Glutamatergic neuron (in vitro differentiated cells): ENCODE measurements at places on chromosomes 7 and 10. TPM values are rescaled to one million over a fixed set of nuclear protein-coding genes. Genes with fewer than 3 reads are reported as not detected.

DNA sequence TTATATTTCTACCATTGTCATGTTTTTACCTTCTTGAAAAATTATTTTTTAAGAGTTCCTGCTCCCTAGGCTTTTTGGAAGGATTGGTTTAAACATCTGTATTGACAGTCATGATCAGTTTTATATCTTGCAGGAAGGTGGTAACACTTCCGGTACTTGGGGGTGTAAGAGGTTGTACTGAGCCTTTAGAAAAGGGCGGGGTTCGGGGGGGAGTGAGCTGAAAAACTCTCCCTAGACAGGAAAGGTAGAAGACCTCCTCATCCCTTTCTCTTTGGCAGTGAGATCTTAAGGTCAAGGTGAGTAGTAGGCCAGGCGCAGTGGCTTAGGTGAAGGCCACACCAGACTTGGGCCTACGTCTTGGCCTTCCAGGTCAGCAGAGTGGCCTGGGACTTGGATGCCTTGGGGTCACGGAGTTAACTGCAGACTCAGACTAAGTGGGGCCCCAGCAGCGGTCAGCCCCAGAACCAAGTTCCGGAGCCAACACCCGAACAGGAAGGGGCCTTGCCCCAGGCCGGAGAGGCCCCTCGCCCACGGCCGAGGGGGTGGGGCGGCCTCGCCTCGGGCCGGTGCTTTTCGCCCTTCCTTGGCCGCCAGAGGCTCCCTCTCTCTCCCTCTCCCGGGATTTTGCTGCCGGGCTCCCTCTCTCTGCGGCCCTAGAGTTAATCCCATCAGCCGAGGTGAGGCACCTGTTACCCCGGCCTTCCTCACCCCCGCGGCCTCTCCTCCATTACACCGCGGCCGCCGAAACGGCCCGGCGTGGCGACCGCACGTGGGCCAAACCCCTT lies at the start of gene PPP1R9A:
Gene PPP1R9A, plus strand, starts transcription at position 569 of the 785 bp plus-strand sequence. CDS start 2,520 bp downstream, outside the sequence.
- H3K36me3 ChIP-seq: no peaks in the 10 kb centered on the region
- DNase-seq: no peak
- peak within 1 kb of the TSS; percentile 88 for H3K4me3 ChIP-seq
- H3K4me1 ChIP-seq: no peaks in the 10 kb centered on the region

- H3K36me3 ChIP-seq: no peaks in the 10 kb centered on the region
- peaks cover 14% of the 10 kb centered on the region for H3K4me1 ChIP-seq
- no peak overlapping the region for H3K27ac ChIP-seq
- H3K27me3 ChIP-seq: no peaks in the 10 kb centered on the region
- H3K4me3 ChIP-seq: no peak overlapping the region
- no peak for DNase-seq
Measured at GRCh38 chr10:75350791-75351190, 50.8 kb downstream of the ZNF503 start.

DNA sequence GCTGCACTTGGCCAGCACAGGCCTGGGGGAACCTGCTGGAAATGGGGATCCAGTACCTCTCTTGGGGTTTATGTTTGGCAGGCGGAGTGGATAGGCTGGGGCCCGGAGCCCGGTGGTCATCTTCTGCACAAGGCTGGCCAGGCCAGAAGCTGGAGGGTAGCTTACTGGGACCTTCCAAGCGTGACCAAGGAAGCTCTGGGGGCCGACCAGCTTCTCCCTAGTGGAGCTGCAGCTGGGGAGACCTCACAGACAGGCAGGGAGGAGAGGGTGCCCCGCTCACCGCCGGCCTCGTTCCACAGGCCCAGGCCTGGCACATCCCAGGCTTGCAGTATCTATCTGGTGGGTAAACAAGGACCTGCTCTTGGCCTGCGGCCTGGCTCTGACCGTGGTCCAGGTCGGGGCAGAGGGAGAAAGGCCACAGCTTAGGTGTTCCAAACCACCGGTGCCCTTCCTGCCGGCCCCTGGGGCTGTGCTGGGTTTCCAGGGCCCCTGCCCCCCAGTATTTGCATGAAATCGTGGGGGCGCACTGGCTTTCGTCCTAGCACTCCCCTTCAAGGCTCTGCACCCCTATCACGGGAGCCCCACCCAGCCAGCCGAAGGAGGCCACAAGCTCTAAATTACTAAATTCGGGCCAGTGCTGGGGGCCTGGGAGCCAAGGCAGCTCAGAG lies 1.5 kb upstream of the ELFN1 start:
- peaks cover 2% of the 10 kb centered on the region for H3K27me3 ChIP-seq
- H3K4me1 ChIP-seq: peaks cover 5% of the 10 kb centered on the region
- H3K4me3 ChIP-seq: peak overlapping the region; percentile 65
- no peaks in the 10 kb centered on the region for H3K36me3 ChIP-seq
- DNase-seq: no peak

- H3K4me1 ChIP-seq: peaks cover 9% of the 10 kb centered on the region
- H3K36me3 ChIP-seq: no peaks in the 10 kb centered on the region
- DNase-seq: no peak
- peak overlapping the region; percentile 95 for H3K27ac ChIP-seq
- H3K4me3 ChIP-seq: peak overlapping the region; percentile 91
- no peaks in the 10 kb centered on the region for H3K27me3 ChIP-seq
Measured at GRCh38 chr7:87060288-87060537, 759 bp upstream of the ELAPOR2 start.

HELLS gene
- total RNA-seq: 26.4 TPM

- H3K36me3 ChIP-seq: no peaks in the 10 kb centered on the region
- peaks cover 10% of the 10 kb centered on the region for H3K27me3 ChIP-seq
- DNase-seq: no peak
Measured at GRCh38 chr10:70559861-70560260, 42.7 kb downstream of the PRF1 start.

- no peak overlapping the region for H3K27ac ChIP-seq
- no peak for DNase-seq
- H3K36me3 ChIP-seq: no peaks in the 10 kb centered on the region
- peak overlapping the region; percentile 1 for H3K4me3 ChIP-seq
Measured at GRCh38 chr7:20790375-20790774, 3.7 kb upstream of the SP8 start.

DNA sequence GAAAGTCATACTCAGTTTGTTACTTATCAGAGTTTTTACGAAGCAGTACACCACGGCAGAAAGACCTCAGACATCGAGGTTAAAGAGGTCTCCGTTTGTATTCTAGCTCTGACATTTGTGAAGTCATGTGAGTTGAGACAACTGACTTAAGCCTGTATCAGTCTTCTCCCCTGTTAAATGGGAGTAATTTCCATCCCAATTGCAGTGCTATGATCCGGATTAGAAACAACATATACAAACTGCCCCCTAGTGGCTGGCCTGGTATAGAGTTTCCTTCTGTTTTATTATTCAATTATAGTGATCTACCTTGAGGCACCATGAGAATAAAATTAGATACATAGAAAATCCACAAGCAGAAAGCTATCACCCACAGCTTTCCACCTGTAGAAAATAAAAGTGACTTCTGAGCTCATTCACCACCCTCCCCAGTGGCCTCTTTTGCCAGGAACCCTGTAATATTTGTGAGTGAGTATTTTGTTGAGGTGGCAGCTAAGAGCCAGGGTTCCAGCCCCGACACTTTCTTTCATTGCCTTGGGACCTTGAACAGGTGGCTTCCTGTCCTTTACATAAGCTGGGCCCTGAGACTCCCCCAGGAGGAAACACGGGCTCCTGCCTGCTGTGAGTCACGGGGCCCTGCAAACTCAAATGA lies 607.2 kb upstream of the MGMT start:
- no peak overlapping the region for H3K4me3 ChIP-seq
- no peak overlapping the region for H3K27ac ChIP-seq
- peaks cover 1% of the 10 kb centered on the region for H3K27me3 ChIP-seq
- DNase-seq: no peak
- H3K36me3 ChIP-seq: no peaks in the 10 kb centered on the region

DNA sequence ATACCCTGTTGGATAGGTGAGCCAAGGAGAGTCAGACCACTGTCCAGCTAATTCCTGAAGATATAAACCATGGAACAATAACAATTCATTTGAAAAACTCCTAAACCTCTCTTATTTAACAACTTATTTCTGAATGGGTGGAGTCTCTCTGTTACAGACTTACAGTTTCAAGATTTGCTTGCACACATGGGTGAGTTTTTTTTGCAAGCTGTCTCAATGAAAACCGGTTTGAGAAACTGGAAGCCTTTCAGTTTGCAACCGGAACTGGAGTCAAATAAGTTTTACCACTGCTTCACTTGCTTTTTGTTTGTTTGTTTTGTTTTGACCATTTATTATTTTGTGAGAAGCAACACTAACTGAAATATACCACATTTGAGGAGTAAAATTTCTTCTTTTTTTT lies 243.8 kb downstream of the MTERF1 start:
- no peaks in the 10 kb centered on the region for H3K27me3 ChIP-seq
- no peaks in the 10 kb centered on the region for H3K36me3 ChIP-seq
- peaks cover 27% of the 10 kb centered on the region for H3K4me1 ChIP-seq
- DNase-seq: no peak

GIMAP5 gene
- not detected for total RNA-seq

PAPOLB gene
- 1.2 TPM for total RNA-seq

GRCh38 chr7:46391231-46392201 lies 470.4 kb upstream of the IGFBP3 start:
- no peaks in the 10 kb centered on the region for H3K4me1 ChIP-seq
- H3K36me3 ChIP-seq: no peaks in the 10 kb centered on the region
- H3K27ac ChIP-seq: no peak overlapping the region
- H3K27me3 ChIP-seq: no peaks in the 10 kb centered on the region

DNA sequence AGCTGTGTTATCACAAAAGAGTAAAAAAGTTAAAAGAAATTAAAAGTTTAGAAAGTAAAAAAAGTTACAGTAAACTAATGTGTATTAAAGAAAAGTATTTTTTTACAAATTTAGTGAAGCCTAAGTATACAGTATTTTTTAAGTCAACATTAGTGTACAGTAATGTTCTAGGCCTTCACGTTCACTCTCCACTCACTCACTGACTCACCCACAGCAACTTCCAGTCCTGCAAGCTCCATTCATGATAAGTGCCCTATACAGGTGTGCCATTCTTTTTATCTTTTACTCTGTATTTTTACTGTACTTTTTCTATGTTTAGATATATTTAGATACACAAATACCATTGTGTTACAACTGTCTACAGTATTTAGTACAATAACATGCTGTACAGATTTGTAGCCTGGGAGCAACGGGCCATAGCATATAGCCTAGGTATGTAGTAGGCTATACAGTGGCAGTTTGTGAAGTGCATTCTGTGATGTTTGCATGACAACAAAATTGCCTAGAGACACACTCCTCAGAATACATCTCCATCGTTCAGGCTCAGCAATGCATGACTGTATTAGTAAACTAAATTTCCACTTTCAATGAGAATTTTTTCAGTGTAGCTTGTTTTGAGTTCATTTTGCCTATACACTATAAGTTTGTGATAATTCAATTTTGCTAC lies 539.9 kb upstream of the C7orf33 start:
- H3K4me1 ChIP-seq: no peaks in the 10 kb centered on the region
- no peaks in the 10 kb centered on the region for H3K27me3 ChIP-seq
- no peak overlapping the region for H3K27ac ChIP-seq

ITPRID1 gene
- not detected for total RNA-seq

- peak overlapping the region; percentile 96 for H3K27ac ChIP-seq
- peaks cover 24% of the 10 kb centered on the region for H3K4me1 ChIP-seq
- peak overlapping the region; percentile 91 for H3K4me3 ChIP-seq
- DNase-seq: no peak
Measured at GRCh38 chr10:21529032-21529910, 3.8 kb upstream of the SKIDA1 start.

HHEX gene
- total RNA-seq: not detected

GRCh38 chr7:82444220-82444909 lies 788 bp upstream of the CACNA2D1 start:
- H3K27me3 ChIP-seq: peaks cover 21% of the 10 kb centered on the region
- H3K4me3 ChIP-seq: peak overlapping the region; percentile 93
- H3K27ac ChIP-seq: peak overlapping the region; percentile 86
- DNase-seq: peak; percentile 25
- peaks cover 19% of the 10 kb centered on the region for H3K4me1 ChIP-seq

LRRD1 gene
- 0.15 TPM for total RNA-seq

DNA sequence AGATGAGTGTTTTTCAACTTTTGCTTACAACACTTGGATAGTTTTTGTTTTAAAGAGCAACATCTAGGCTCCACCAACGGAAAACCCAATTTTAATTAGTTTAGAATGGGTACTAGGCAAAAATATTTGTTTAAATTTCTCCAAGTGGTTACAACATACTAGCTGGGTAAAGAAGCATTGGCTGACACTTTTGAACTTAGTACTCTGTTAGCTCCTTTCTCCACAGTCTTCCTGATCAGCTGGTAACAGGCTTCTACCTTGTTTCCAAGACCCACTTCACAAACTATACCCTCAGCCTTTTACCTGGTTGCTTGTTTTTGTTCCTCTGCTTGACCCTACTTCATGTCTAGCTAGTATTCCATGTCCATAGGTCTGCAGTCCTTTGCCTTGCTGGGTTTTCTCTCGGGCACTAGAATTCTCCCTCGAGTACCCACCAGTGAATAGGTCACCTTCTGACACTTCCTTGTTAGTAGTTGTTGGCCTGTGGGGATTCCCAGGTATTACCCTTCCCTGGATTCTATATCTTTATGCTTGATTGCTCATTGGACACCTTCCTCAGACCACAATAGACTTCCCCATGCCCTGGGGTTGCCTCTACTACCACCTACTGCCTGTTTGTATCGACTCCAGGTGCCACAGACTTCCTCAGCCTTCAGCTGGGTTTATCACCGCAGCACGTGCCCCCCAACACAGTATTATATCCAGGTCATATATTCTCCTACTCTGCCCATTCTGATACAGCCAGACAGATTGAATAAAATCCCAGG lies 42.0 kb downstream of the PRPS1L1 start:
- H3K36me3 ChIP-seq: no peaks in the 10 kb centered on the region
- H3K4me3 ChIP-seq: no peak overlapping the region
- H3K27ac ChIP-seq: no peak overlapping the region
- DNase-seq: no peak

- peaks cover 10% of the 10 kb centered on the region for H3K36me3 ChIP-seq
- no peaks in the 10 kb centered on the region for H3K4me1 ChIP-seq
- no peak overlapping the region for H3K27ac ChIP-seq
Measured at GRCh38 chr10:97267671-97268070, 24.8 kb downstream of the ARHGAP19 start.

GRCh38 chr10:61272781-61273180 lies 180.4 kb downstream of the TMEM26 start:
- H3K4me3 ChIP-seq: no peak overlapping the region
- H3K27me3 ChIP-seq: no peaks in the 10 kb centered on the region
- H3K27ac ChIP-seq: no peak overlapping the region
- H3K36me3 ChIP-seq: no peaks in the 10 kb centered on the region
- DNase-seq: no peak

- peaks cover 10% of the 10 kb centered on the region for H3K4me1 ChIP-seq
- no peak for DNase-seq
- peaks cover 10% of the 10 kb centered on the region for H3K27me3 ChIP-seq
- no peak overlapping the region for H3K27ac ChIP-seq
Measured at GRCh38 chr10:98096731-98097130, 37.7 kb upstream of the R3HCC1L start.

GRCh38 chr7:134694299-134694698 lies 47.6 kb downstream of the BPGM start:
- DNase-seq: no peak
- H3K27me3 ChIP-seq: peaks cover 5% of the 10 kb centered on the region
- no peak overlapping the region for H3K27ac ChIP-seq
- no peak overlapping the region for H3K4me3 ChIP-seq

PDE6C gene
- not detected for total RNA-seq

ELFN1 gene
- total RNA-seq: 40.0 TPM

SEMA3E gene
- total RNA-seq: 0.96 TPM
